MV-4-11 (cell line): ENCODE measurements at places on chromosomes 1 and 21.

GRCh38 chr1:185595835-185596667 is 138.1 kb upstream of the HMCN1 start:
- DNase-seq = peak; percentile 5

DNA sequence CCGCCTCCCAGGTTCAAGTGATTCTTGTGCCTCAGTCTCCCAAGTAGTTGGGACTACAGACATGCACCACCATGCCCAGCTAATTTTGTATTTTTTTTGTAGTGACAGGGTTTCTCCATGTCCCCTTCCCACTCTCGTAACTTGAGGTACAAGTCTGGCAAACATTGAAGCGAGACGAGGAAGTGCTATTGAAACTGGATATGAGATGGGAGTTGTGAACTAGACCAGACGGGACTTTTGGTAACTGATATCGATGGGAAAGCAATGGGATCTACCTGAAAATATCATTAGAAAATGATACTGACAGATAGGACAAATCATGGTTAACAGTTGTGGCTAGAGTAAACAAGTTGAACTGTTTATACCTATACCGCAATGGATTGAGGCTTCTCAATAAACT is 95.2 kb upstream of the TRABD2B start:
- DNase-seq = no peak

DNA sequence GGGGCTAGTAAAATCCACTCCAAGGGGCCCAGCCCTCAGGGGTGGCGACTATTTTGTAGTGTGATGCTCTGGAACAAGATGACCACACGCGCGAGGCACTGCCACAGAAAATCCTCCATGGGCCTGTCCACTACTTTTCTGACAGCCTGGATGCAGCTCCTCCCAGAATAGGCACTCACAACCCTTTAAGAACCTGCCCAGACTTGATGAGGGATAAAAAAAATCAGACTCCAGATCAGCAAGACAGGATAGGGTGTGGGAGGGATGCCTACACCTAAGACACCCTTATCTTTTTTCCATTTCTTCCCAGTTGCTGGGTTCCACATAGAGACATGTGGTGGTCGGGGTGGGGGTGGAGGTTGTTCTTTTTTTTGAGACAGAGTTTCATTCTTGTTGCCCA is 33.5 kb downstream of the PCAT6 start:
- DNase-seq = no peak

DNA sequence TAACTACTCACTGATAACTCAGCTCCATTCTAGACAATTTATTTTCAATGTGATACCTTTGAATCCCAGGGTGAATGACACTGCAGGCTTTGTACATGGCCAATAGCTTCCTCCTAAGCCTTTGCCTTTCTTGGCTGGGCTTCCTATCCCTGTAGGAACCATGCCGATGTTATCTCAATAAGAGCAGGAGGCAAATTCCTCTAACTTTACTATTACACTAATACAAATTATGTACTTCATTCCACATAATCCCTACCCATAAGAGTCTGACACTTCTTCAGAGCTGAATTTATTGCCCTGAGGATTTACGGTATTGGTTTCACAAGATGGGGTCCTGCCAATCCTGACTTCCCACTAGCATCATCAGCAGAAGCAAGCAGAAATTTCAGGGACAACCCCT is 14.0 kb downstream of the TGFBR3 start:
- no peak for DNase-seq

- peak; percentile 70 for DNase-seq
These were observed at the start of gene GREM2 for GRCh38 chr1:240611619-240612480. TSS of gene GREM2 (minus strand) at chr1:240612155. CDS start at chr1:240493475, 118,680 bp downstream.

DNA sequence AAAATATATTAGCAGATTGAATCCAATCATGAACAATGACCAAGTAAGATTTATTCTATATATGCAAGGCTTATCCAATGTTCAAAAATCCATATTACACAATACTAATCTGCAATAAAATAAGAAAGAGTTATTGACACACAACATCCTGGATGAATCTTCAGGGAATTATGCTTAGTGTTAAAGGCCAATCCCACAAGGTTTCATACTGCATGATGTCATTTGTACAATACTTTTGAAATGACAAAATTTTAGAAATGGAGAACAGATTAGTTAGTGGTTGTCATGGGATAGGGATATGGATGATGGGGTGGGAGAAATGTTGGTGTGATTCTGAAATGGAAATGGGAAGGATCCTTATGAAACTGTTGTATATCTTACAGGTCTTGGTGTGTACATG is 425.7 kb downstream of the SIPA1L2 start:
- DNase-seq = no peak

GRCh38 chr21:25956993-25957714 is 213.4 kb downstream of the APP start:
- no peak for DNase-seq

DNA sequence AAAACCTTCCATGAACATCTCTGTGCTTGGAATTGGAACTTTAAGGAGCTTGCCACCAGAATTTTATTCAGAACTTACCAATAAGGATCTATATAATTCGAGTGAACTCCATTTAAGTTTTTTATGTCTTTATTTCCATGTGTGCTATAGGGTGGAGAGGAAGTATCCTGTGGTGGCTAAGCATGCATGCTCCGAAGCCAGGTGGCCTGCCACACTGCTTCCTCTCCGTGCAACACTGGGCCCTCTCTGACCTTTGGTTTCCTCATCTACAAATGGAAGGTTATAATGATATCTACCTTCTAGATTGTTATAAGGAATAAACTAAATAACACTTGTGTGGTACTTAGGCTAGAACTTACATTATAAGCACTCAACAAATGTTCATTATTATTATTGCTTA is 382.1 kb downstream of the PTPRC start:
- DNase-seq = peak; percentile 52

- DNase-seq = no peak
These were observed 14.2 kb downstream of the VPS13D start for GRCh38 chr1:12244078-12244477.

- no peak for DNase-seq
These were observed 59.1 kb downstream of the PLXNA2 start for GRCh38 chr1:208184966-208185654.

DNA sequence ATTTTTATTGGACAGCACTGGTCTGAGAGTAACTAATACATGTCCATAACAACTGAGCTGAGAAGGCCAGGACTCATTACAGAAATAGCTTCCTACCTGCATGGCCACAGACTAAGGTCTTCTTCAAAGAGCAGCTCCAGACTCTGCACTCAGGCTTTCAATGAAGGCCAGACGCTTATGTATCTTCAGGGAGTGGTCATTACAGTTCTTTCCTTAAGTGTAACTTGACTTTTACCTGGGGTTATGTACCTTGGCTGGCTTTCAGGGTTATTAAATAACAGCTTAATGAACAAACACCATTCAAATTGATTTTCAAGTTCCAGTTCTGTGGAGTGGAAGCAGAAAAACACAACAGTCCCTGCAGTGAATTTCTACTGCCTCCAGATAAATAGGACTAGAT is 23.8 kb upstream of the SLC22A15 start:
- DNase-seq = no peak

DNA sequence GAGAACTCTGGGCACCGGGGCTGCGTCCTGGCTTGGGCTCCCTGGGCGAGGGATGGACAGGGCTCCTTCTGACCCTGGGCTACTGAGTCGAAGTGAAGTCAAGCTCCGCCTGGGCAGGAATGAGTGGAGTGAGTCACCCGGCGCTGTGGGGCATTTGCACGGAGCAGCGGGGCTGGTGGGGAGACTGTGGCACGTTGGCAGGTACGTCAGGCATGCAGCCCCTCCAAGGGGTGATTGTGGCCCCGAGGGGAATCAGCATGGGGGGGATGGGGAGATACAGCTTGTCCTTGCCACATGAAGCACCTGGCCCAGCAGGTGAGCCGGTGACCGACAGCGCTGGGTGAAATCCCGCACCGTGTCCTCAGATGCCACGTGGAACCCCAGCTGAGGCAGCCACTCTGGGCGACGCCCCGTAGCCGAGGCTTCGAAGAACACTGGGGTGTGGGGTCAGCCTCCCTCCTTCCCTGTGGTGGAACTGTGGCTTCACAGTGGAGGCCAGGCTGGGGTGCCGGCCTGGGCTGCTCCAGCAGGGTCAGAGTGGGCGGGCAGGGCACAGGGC is 62.3 kb downstream of the COL18A1 start:
- no peak for DNase-seq

DNA sequence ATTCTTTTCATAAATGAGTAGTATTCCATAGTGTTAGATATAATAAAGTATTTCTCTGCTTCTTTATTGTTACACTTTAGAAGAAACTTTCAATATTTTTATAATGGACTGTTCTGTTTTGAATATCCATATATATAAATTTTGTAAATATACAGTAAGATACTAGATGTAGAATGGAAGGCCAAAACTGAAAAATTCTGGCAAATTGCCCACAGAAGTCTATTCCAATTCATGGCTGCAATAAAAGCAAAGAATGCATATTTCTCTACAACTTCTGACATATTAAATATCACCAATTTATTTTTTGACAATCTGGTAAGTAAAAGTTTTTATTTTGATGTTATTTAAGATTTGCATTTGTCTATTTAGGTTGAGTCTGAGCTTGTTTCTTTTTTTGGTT is 532.5 kb downstream of the NCAM2 start:
- DNase-seq = no peak

- no peak for DNase-seq
These were observed 12.0 kb downstream of the ATP8B2 start for GRCh38 chr1:154337253-154337894.

DNA sequence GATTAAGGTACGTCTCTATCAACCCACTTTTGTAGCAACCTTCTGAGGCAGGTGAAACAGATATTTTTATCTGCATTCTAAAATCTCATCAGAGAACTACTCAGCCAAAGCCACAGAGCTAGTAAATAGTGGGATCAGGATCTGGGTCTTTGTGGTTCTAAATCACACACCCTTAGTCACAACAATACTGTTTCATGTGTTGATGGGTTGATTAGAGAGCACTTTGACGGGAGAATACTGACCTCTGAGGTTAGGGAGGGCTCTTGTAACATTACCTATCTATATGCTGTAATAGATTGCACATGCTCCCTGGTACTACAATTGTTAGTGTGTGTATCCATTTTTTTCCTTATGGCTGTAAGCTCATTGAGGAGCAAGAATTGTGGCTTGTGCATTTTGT is 45.5 kb upstream of the CCDC190 start:
- no peak for DNase-seq

DNA sequence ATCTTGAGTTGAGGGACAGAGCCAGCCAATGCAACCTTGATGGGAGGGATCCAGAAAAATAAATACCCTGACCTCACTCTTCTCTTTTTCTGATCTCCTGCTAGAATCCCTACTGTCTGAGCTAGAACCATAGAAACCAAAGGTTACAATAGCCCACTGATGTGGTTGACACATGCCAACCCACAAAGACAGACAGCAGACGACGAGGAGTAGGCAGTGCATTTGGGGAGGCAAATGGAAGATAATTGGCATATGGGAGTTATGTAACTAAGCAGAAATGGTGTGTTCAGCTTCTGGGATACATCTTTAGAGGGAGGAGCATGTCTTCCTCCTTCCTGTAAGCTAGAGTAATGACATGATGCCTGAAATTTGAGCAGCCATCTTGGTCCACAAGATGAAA is 171.7 kb upstream of the FGGY start:
- DNase-seq = no peak

DNA sequence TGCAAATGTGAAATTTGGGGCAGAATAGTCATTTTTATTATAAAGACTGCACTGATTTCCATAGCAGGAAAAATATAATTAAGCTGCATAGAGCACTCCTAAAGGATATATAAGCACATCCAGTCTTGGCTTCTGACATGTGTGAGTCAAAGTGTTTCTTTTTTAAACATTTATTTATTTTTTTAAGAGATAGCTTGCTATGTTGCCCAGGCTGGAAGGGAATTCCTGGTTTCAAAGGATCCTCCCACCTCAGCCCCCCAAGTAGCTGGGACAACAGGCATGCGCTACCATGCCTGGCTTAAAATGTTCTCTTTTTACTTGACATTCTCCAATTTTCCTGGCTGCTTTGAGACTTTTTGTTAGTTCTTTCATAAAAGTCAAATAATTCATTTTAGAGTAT is 126.1 kb downstream of the HMCN1 start:
- no peak for DNase-seq

- DNase-seq = no peak
These were observed 50.3 kb upstream of the CTPS1 start for GRCh38 chr1:40929155-40929554.

DNA sequence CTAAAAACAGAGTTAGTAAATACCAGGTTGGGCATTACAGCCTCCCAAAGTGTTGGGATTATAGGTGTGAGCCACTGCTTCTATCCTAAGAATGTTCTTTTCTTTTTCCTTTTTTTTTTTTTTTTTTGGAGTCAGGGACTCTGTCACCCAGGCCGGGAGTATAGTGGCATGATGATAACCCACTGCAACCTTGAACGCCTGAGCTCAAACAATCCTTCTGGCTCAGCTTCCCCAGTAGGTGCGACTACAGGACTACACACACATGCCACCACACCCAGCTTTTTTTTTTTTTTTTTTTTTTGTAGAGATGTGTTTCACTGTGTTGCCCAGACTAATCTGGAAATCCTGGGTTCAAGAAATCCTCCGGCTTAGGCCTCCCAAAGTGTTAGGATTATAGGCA is 5.9 kb downstream of the ZBTB8OS start:
- DNase-seq = no peak

DNA sequence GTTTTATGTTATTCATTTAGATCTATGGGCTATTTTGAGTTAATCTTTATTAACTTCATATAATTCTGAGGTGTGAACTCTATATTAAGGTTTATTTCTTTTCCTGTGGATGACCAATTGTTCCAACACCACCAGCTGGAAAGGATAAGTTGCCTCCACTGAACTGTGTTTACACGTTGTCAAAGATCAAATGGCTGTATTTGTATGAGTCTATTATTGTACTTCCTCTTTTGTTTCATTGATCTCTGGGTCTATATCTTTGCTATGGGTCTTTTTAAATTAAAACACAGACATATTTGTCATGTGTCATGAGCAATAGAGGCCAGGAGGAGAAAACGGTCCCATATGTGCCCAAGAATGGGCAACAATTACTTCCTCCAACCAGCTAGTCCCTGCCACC is 5.2 kb upstream of the MAB21L3 start:
- DNase-seq = no peak

DNA sequence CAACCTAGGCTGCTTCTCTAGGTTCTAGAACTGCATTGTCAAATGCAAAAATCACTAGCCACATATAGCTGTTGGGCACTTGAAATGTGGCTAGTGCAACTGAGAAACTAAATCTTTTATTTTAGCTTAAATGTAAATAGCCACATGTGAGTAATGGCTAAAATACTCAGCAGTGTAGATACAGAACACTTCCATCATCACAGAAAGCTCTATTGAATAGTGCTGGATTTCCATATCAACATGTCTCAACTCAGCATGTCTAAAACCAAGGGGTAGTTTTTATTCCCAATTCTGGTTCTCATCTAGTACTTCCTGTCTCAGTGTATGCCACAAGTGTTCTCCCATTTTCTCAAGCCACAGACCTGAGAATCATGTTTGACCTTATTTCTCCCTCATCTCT is 7.5 kb upstream of the TP53BP2 start:
- no peak for DNase-seq
